Stimulated activated CD8-positive, alpha-beta memory T cell treated with anti-CD3 and anti-CD28 coated beads, Interleukin-7, amount 100 ng/mL, for 48 hours (primary cell): ENCODE measurements at places on chromosomes 4 and X.

- no peak for DNase-seq
These were observed 365.7 kb downstream of the PPP3CA start for GRCh38 chr4:100981447-100982204.

DNA sequence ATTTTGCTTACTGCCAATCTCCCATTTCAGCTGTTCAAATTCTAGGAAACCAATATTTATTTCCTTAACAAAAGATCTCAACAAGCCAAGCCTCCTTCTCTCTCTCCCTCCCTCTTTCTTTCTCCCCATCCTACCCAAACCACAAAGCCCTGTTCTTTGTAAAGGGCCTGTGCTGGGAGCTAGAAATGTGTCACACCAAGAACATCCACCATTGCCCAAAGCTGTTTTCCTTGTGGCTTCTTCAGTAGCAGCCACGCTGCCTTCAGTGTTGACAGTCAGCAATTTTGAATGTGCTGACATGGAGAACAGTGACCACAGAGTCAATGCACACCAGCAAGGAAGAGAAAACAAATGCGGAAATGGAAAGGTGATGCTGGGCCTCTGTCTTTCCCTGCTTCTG is 203.0 kb downstream of the MAML3 start:
- peak; percentile 8 for DNase-seq

DNA sequence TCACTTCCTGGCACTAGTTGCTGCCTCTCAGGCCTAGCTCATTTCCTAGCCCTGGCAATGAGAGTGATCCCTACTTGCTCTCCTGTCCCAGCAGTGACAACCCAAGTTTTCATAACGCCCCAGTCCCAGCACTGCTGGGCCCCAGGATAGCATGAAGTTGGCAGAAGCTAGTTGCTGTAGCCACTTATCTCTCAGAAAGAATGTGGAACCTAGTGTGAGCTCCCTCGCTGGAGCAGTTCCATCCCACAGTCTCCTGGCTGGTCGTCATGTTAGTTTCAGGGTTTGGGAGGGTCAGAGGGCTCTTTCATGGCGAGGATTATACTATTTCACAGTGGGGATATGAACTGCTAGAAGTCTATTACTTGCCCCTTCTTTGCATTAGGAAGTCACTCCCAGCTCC is 5.1 kb downstream of the PF4 start:
- no peak for DNase-seq

GRCh38 chr4:10207116-10207515 is 90.5 kb upstream of the WDR1 start:
- DNase-seq, result no peak
